ENCODE measurements at places on chromosomes 11 and 22.
A peak's percentile ranks its signal among the peaks of the same experiment; 100 is the strongest.

DNA sequence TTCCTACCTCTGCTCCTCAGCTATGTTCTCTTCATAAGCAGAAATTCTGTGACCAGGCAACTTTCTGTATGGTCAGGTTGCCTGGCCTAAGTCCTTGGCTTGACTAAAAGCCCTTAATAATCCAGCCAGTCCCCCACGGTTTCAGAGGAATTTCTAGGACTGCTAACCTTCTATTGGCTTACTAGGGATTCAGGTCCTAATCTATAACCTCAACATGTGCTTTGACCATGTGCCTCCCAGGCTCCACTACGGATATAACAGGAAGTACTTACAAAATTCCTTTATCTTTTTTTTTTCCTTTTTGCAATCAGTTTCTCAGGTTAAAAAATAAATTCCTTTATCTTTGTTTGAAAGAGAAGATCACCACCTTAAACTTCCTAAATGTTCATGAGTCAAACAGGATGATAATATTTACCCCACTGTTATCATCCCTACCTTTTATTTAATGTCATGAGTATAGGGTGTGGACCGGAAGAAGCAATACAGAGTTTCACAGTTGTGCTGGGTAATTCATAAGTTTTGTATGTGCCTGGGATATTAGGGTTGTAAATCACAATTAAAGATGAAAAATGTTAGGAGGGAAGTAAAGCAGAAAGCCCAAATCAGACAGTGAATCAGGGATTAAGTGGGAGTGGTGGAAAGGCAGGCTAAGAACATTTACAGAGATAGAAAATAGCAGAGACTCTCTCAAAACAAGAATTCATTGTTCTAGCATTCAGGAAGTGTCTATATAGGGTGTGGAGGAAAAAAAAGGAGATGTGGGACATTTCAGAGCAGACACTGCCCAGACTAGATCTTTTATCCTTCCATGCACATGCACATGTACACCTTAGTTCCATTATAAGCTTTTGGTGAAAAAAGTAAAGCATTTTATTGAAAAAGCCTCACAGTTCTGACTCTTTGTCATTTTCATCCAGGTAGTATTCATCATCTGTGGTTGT is 10.7 kb upstream of the POGLUT3 start:
- no peak for DNase-seq

GRCh38 chr22:40721266-40721665 is 42.0 kb downstream of the MCHR1 start:
- no peak for DNase-seq

GRCh38 chr11:106875013-106875412 is 143.3 kb downstream of the GUCY1A2 start:
- DNase-seq, result no peak

DNA sequence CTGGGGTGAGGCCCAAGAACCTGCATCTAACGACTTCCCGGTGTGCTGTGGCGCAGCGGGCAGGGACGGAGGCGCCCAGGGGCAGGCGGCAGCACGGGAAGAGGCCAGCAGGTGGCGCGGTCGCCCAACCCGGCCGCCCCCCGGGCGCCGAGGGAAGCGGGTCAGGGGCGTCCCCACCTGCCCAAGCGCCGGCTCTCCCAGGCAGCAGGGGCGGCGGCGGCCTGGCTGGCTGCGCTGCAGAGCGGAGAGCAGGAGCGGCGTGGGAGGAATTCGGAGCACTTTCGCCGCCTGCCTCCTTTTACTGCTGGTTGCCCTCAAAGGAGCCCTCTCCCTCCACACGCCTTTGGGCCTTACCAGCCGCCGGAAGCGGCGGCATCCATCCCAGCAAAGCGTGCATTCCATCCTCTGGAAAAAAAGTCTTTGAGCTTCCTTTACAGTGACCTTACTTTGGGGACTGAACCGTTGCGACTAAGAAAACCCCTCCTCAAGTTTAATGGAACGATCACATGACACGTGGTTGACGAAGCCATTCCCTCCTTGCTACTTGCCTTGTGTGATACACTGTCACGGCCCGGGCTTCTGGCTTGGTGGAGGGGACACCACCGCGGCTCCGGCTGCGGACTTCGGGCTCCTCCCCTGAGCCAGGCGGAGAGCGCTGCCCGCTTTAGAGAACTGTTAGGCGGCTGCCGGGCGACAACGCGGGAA is 106.8 kb upstream of the CLMP start:
- peak; percentile 65 for DNase-seq

DNA sequence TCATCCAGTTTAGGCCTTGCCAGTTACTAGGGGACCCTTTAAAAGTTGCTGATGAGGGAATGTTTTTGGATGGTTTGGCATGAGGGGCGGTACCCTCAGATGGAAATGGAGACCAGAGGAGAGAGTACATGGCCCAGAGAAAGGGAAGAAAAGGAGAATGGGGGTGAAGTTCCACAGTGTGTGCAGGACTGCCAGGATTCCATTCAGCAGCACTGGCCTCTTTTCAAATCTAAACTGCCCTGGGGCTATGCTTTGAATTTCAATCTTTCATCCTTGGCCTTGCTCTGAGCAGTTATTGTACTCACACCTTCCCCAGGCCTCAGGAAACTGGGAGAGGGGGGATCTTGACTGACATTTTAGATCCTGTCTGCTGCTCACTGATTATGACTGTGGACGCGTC is 3.0 kb downstream of the SLC3A2 start:
- DNase-seq, result no peak

- DNase-seq, result no peak
Measured at GRCh38 chr11:120659076-120659475, 147.5 kb downstream of the GRIK4 start.

GRCh38 chr11:109040303-109040702 is 375.4 kb downstream of the DDX10 start:
- no peak for DNase-seq

DNA sequence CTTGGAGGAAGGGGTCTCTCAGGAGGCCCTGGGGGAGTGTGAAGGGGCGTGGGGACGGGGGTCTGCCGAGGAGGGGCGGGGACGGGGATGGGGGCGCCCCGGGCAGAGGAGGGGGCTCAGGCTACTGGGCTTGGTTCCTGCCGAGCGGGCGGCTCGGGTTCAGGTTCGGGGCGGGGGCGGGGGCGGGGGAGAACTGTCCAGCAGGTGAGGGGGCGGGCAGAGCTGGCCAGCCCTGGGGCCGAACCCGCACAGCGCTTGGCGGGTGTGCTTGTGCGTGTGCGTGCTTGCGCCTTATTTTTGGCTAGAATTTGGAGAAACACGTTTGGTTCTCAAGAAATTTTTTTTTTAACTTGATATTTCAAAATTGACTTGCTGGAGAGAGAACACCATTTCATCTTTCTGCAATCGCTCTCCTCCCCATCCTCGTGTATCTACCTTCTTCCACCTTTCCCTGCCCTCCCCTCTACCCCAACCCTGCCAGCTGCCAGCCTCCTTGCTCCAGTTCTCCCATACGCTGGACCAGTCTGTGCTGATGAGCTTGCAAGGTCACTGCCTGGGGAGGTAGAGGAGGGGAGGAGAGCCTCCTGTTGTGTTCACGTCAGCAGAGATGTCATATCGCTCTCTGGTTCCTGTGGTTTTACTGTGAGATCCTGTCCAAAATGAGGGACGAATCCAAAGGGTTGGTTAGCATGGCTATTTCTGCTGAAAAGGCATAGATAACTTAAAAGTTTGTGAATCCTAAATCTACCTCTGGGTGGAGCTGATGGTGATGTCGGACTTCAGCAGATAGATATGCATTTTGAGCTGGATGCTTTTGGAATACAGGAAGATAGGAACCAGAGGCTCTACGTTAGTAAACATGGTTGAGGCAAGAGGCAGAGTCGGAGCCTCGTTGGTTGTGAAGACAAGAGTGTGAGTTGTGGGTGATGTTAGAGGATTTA is 668 bp downstream of the MADD start:
- DNase-seq, result no peak

DNA sequence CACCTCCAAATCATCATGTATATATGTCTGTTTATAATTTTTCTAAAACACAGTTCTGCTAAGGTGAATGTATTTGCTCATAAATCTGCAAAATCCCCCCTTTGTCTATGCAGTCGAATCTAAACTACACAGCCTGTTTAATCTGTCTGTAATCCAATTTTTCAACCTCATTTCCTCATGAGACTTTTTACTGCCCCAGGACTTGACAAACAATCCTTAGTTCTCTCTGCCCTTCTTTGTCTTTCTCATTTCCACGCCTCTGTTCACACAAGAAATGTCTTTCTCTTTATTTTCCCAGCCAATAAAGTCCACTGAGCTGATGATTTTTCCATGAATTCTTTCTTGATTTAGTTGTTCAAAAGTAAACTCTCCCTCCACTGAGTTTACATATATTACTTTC is 1154.3 kb downstream of the FAM181B start:
- no peak for DNase-seq

GRCh38 chr11:2914455-2915195 is 14.6 kb downstream of the PHLDA2 start:
- DNase-seq, result no peak

DNA sequence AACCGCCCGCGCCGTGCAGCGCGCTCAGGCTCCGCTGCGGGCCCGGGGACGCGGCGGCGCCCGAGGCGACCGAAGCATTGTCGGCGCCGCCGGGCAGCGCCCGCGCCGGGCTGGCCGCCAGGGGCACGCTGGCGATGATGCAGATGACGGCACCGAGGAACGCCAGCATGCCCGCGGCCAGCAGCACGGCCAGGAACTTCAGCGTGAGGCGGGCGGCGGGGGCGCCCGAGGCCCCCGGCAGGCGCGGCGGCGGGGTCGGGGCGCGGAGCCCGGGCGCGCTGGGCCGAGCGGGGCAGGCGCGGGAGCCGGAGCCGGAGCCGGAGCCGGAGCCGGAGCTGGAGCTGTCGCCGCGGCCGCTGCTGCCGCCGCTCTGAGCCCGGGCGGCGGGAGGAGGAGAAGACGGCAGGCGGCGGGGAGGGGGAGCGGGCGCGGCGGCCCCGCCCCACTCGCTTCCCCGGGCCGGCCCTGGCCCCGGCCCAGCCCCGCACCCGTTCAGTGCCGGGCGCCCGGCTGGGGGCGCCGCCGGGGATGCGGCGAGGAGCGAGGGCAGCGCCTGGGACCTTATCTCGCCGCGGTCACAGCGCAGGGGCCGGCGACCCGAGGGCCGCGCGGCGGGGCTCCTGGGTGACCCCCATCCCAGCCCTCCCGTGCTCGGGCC is at the start of gene NPTXR:
TSS of gene NPTXR (minus strand) at position 372 of the 658 bp plus-strand sequence.
- DNase-seq, result no peak

DNA sequence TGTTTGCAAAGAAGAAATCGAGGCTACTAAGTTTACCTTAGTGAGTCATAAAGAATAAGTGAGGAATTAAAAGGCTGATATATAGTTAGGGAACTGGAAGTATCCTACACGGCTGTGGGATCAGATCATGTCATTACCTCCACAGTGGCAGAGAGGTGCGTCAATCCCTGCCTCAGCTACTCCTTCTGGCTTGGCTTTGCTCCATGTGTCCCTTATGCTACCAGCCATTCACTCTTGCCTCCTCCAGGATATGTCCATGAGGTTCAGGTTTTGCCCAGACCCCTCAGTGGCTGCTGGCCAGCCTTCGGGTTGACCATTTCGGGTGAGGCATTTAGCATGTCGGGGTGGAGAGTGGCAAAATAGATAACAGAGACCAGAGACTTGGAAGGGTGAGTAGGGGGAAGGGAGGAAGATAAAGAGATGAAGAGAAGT is 153.4 kb downstream of the LDLRAD3 start:
- no peak for DNase-seq

DNA sequence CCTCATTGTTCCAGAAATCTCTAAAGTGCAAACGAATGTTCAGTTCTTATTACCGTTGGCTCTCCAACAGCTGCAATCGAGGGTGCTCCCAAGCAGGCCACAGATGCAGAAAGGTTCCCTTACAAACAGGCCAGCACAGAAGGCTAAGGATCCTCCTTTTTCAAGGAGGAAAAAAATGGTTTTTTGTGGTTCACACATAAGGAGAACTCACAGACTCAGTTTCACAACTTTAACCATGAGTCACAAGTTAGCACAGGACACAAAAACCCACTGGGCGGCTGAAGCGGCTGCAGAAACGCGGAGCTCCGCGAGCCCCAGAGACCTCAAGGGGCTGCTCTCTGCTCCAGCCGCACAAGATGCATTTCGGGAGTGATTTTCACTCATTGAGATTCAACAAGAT is 98.2 kb upstream of the PRR5 start:
- DNase-seq, result no peak

GRCh38 chr11:125170510-125171031 is 6.0 kb downstream of the PKNOX2 start:
- DNase-seq, result no peak

GRCh38 chr11:106397787-106398501 is 320.5 kb downstream of the AASDHPPT start:
- DNase-seq, result no peak

DNA sequence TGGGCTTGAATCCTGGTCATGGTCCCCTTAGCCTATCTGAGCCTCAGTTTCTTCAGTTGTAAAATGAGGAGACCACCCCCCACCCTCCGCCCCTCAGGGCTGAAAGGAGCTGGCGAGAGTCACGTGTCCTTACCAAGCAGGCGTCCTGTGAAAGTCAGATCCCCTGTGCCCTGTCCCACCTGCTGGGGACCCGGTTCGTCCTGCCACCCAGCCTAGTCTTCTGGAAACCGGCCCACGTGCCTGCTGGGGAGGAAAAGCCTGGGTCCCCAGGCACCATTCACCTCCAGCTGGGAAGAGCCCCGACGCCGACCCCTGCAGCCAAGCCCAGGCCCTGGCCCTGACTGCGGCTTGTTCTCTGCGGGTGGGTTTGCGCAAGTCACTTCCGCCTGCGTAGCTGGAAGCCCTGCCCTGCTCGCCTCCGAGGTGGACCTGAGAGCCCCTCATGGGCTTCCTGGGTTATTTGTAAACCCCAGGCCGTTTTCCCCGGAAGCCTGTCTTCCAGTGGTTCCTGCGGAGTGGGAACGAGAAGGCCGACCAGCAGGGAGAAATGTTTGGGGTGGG is 679 bp upstream of the SSH3 start:
- DNase-seq, result no peak

- no peak for DNase-seq
Measured at GRCh38 chr22:27157666-27158370, 500.4 kb downstream of the MIAT start.

DNA sequence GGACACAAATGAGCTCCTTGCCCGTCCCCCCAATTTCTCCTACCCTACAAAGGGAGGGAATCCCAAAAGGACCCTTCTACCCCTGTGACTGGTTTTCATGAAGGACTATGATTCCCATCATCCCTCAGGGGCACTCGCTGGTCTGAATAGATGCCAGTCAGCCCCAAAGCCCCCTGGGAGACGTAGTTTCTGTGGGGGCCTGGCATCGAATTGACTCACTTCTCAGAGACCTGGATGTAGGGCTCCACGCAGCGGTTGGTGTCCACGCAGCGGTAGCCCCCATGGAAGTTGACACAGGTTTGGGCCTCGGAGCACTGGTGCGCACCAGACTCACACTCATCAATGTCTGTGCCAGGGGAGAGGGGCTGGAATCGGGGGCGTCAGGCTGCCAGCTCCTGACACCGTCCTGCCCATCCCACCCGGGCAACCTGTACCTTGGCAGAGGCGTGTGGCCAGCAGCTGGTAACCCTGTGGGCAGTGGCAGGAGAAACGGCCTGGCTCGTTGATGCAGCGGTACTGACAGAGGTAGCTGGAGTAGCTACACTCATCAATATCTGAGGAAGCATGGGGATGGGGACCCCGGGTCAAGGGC is 4.4 kb downstream of the EFEMP2 start:
- DNase-seq, result no peak

- DNase-seq, result no peak
Measured at GRCh38 chr22:31075961-31076360, 5.2 kb upstream of the SMTN start.
